SJCRH30 (cell line): ENCODE measurements at places on chromosomes 7 and 10.

- no peak for DNase-seq
These were observed 137.6 kb downstream of the RAMP3 start for GRCh38 chr7:45295222-45295621.

DNA sequence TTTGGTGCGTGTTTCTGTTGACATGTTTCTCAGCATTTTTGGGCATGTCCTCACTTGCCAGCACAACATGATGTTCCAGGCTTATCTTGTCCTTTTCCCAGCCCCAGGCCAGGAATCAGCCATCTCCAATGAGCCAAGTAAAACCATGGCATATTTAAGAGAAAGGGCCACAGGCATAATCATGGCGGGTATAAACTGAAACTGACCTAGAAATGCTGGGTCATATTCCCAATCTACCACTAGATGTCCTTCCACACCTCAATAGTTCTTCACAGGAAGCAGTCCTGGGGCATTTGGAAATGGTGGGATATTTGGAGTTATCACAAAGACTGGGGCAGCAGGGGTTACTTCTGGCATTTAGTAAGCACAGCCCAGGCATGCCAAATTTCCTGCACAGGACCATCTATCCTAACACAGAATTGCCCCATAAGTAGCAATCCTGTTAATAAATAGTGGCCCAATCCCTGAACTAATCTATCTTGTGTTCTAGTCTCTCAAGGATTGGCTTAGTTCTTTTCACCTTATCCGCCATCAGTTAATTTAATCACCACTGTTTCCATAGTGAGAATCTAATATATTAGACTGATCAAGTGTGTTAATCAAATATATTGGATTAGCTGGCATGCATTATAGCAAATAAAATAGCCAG is 101.6 kb downstream of the NPSR1 start:
- DNase-seq, result peak; percentile 66

GRCh38 chr10:113414543-113414942 is 138.3 kb upstream of the HABP2 start:
- DNase-seq, result no peak

- no peak for DNase-seq
These were observed 61.3 kb upstream of the PFKP start for GRCh38 chr10:3006093-3006492.

DNA sequence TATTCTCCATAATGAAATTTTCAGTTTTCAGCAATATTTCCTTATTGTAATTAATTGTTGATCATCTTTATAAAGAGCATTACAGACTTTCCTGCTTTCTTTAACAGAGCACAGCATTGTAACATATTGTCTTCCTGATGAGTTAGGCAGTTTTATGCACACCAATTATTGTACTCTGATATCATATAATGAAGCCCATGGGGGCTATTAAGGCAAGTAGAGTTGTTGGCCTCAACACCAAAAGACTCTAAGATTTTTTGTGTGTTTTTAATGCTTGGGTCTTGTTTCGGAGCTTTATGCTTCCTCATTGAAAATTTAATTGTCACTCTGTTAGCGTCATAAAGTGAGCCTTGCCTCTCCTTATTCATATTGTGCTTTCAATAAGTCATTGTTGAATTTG is 49.2 kb upstream of the ARID5B start:
- DNase-seq, result no peak

DNA sequence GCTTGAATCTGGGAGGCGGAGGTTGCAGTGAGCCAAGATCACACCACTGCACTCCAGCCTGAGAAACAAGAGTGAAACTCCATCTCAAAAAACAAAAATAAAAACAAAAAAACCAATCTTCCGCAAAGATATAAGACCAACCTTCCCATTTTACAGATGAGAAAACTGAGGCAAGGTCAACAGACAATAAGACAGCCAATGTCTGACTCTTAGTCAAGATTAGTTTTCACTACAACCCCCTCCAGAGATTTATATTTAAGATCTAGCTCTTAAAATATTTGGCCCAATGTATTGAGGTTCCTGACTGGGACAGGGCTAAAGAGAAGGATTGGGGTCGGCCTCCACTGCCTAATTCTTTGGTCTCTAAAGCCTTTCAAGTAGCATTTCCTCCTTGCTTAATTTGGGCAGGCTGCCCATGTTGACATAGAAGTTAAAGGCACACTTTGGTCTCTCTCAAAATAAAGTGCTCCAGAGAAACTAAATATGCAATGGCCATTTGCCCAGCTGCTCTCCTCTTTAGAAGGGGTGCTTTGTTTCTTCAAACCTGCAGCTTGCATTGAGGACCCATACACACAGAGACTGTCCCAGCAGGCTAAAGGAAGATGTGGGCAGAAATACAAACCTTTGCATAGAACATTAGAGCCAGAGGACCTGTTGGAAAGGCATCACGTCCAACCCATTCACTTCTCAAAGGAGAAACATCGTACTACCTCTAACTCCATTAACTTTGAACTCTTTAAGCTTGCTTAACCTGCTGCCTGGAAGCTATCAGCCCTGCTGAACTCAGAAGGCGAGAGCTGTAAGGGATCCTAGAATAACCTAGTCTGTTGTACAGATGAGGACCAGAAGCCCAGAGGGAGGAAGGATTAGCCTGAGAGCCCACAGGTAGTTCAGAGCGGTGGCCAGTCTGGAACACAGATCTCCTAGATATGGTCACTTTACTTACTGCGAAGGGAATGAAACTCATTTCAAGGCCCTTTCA is 3.9 kb downstream of the TECTB start:
- DNase-seq, result peak; percentile 8

- DNase-seq, result no peak
These were observed 42.8 kb upstream of the ZNF32 start for GRCh38 chr10:43691485-43691884.

GRCh38 chr7:94183289-94183749 is 179.2 kb upstream of the BET1 start:
- DNase-seq, result peak; percentile 26

- DNase-seq, result peak; percentile 66
These were observed 129.8 kb downstream of the FRMD4A start for GRCh38 chr10:14200698-14201544.

DNA sequence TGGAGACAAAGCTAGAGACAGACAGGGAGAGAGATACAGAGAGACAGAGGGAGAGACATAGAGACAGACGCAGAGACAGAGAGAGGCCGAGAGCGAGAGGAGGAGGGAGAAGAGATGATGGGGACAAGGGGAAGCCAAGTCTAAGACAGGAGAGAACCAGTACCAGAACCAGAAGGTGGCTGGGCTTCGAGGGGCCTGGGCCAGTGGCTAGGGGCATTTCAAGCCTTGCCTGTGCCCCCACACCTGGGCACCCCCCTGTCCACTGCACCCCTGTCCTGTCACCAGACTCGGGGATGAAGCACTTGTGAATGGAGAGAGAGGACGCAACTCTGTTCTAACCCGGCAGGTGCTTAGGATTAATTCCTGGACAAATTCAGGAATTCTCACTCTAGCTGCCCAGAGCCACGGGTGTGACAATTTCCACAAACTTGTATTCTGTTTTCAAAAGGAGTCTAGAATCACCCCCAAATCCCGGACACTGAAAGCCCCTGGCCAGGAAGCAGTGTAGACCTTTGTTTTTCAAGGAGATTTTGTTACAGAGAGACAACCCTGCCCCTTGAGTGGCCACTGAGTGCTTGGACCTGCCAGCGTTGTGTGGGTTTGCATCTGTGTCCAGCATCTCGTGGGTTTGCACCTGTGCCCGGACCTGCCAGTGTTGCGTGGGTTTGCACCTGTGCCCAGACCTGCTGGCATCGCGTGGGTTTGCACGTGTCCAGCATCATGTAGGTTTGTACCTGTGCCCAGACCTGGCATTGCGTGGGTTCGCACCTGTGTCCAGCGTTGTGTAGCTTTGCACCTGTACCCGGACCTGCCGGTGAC is 157.3 kb downstream of the WDR37 start:
- no peak for DNase-seq

- peak; percentile 45 for DNase-seq
These were observed 15.9 kb downstream of the PTPRE start for GRCh38 chr10:127922675-127923366.

GRCh38 chr7:114949231-114949630 is 27.3 kb downstream of the MDFIC start:
- peak; percentile 24 for DNase-seq

DNA sequence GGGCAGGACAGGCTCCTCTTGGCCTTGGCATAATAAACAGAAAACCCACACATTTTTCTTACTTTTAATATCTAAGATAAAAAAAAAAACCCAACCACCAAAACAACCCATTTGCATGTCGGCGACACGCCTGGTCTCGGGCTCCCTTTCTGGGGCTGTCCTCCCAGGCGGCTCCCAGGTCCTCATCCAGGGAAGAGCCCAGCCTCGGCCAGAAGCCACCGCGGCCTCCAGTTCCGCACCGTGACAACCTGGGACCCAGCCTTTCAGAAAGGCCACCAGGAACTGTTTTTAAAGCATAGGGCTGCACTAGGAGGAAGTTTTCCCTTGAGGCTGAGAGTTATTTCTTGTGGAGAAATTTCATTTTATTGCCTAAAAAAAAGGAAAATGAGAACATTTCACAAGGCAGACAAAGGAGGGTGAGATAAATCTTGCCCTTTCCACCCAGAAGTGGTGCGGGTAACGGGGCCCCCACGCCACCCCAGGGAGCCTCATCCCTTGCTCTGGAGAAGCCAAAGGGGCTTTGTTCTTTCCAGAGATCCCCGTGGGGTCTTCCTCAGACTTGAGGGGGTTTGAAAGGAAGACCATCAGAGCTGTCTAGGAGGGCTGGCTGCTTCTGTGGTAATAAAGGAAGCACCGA is 39.2 kb upstream of the MKRN1 start:
- DNase-seq, result no peak

DNA sequence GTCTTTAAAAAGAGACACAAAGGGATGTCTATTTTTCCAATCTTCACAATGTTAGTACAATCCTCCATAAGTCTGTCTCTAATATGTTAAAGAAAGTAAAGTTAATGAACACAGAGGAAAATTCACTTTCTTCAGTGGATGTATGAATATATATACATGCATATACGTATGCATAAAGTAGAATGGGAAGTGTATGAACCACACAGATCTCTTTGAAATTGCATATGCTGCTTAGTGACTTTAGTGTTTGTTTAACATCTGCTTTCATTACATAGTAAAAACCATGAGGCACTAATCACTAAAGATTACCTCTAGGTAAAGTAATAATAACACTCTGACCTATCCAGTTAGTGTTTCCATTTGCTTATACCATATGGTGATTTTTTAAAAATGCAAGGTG is 451.2 kb downstream of the SEMA3D start:
- DNase-seq, result no peak

DNA sequence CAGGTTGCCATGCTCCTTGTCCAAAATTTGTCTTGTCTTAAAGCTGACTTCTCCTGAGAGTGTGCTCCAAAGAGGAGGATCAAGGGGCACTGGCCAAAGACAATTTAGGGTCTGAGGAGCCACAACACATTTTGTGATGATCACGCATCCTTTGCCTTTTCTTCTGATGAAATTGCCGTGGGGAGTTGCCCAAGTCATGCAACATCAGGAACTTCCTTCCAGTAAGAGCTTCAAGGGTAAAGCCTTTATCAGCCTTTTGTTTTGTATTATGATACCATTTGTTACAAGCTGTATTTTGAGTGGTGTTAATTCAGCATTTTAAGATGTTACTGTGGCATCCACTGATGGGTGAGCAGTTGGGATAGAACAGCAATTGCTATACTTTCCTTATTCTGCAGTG is 131.2 kb upstream of the MKI67 start:
- no peak for DNase-seq

DNA sequence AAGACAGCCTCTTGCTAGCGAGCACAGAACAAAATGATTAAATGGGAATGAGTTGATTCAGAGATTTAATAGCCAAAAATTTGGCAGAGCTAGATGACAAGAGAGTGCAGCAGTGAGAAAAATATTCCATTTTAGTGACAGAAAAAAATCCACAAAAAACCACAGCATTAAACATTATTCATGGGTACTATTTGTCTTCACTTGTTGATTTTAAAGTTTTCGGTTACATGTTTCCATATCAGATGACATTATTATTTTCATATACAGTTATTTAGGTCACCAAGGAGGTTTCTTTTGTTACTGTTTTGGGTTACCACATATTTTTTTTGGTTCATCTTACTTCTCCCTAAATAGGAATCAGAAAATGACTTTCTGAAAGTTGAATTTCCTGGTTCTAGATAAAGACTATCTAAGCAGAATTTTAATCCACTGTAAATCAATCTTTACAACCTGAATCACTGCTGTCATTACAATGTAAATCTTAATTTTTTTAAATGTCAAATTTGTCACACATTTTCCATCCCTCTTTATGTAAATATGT is 87.9 kb downstream of the SVIL start:
- no peak for DNase-seq

GRCh38 chr7:134339475-134339874 is 22.7 kb upstream of the SLC35B4 start:
- DNase-seq, result no peak

DNA sequence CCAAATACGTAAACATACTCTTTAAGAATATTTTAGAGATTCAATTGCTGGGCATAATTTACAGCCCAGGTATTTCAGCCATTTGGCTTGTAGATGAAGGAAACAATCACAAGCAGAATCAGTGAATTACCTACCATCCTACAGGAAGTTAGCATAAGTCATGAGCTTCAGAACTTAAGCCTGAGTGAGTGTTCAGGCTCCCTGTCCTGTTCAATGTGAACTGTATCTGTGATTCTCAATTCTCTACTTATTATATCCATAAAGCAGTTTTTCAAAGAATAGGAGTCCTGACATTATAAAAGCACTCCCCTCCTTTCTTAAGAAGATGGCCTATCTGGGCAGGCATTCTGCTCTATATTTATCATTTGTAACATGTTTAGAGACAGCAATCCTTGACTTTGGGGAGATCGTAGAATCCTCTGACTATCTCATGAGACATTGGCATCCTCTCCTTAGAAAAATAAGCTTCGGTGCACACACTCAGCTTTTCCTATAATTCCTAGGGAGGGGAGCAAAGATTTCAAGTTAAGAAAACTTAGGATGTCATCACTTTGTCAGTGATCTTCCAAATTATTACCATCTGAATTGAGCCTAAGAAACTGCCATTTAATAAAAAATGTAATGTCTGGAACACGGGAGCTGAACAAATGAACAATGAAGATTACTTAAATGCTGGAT is 645.2 kb upstream of the IGFBP3 start:
- no peak for DNase-seq

DNA sequence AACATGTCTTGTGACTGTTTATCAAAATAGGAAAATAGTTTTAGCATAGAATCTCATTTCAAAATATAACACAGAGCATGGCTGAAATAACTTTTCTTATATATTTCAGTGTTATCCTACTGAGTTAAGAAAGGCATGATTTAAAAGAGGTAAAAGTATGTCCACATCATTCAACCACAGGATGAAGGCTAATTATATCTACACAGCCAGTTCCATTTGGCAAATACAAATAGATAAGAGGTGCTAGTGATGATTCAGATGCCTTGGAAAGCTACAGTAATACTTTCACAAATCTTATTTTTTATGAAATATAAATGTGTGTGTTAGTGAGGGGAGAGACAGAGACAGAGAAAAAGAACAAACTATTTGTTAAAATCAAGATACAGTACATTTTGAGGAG is 42.9 kb upstream of the PCDH15 start:
- DNase-seq, result no peak

DNA sequence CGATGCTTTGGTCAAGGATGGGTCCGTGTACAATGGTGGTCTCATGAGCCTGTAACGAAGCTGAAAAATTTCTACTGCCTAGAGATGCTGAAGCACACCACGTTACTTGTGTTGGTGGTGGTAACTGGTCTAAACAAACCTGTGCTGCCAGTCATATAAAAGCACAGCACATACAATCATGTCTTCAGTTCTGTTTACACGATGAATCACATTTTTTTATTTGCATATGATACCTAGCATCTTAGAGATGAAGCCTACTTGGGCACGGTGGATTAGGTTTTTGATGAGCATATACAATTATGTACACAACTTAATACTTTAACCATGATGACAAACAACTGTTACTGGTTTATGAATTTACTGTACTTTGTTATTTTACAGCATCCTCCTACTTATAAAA is 201.0 kb downstream of the ZMYND11 start:
- DNase-seq, result no peak
